GM23248 (cell line): ENCODE measurements at places on chromosomes 16 and 17. TPM values are rescaled to one million over a fixed set of nuclear protein-coding genes. Genes with fewer than 3 reads are reported as not detected.

- DNase-seq, result no peak
Observed at GRCh38 chr17:48760411-48760810, 31.9 kb upstream of the HOXB13 start.

DNA sequence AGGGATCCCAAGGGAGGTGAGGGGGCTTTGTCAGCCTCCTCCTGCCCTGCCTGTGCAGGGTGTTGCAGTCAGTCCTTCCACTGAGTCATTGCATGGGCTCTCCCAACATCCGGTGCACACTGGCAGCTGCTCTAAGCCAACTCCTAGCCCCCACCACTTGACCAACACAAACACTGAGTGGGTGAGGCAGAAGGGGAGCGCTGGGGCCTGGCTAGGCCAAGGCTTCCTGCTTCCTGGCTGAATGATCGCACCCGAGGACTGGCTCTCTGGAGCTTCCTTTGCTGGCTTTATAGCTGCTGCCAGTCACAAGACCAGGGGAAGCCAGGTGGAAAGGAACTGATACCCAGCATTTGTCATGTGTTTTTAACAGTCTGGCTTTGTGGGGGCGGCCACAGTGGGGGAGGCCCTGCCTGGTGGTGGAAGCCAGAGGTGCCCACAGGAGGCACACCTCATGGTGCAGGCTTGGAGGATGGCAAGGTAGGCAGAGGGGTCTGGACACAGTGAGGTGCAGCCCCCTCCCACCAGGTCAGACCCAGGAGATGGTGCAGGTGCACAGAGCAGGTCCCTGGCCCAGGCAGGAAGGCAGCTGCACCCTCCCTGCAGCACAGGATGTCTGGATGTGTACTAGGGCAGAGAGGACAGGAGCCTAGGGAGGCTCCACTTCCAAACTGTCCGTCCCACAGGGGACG lies 6.8 kb downstream of the MPG start:
- DNase-seq, result peak; percentile 98

DNA sequence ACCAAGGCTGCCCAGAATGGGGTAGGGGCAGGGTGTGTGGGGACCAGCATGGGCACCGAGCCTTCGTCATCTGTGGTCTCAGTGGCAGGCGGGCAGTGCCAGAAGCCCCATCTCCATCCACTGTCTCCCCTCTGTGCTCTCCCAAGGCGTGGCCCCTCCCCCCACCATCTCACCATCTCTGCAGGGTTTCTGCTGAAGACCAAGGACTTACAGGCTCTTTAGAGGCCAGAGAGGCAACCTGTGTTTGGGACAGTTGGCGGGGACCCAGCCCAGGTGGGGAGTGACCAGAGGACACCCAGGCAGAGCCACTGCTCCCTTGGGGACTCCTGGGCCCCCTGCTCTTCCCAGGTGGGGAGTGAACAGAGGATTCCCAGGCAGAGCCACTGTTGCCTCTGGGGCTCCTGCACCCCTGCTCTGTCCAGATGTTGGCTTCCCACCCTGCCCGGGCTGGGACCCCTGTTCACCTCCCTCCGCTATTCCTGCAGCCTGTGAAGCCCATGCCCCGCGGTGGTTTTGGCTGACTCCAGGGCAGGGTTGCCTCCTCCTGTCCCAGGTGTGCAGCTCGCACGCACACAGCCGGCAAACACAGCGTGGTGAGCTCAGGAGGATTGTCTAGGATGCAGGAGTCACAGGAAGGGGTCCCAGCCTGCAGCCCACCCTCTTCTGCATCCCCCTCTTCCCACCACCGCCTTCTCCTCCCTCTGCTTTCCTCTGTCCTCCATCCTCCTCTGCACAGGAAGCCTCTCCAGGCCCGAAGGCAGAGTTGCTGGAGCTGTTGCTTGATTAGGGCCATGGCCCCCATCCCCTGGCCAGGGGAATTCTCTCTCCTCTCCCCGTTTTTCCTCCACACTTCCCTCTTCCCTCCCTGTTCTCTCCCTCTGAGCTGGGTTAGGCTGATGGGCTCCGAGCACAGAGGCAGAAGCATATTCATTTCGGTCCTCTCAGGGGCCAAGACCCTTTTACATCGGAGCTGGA lies 45.0 kb downstream of the SLC7A5 start:
- DNase-seq, result no peak

Gene KRT12
- not detected in 2 replicates for total RNA-seq

Gene SPHK1
- 112 and 113 TPM in 2 replicates for total RNA-seq

Gene HERPUD1
- total RNA-seq, result 218 TPM in 2 replicates

DNA sequence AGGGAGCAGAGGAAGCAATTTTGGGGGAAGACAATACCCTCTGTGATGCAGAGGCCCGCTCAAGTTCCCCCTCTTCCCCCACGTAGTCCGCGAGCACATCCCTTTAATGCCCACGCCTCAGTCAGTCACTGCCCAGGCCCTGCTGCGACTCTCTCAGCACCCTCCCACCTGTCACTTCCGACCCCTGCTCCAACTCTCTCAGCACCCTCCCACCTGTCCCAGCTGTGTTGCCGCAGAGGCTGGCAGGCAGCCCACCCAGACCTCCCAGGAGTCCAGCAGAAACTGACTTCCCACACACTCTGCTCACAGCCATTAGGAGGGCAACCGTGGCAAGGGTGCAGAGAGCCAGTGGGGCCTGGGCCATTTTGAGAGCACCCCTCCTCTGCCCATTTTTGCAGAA lies 92.7 kb downstream of the WSCD1 start:
- DNase-seq, result no peak

DNA sequence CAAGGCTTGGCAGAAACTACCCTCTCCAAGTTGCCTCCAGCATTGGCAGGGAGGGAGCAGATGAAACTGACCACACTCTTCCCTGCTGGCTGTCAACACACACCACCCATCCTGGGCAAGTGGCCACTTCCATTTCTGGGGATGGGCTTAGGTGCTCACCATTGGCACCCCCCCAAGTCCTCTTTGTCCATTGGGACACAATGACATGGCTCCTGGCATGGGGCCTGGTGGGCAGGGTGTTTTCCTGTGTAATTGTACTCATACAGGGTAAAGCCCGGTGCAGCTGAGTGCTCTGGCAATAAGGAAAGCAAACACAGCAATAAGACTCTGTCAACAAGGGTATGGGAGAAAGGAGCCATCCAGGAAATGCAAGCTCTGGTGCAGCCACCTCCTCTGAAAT lies 22.6 kb downstream of the SCNN1B start:
- DNase-seq, result no peak

- DNase-seq, result no peak
Observed at GRCh38 chr16:72785886-72786285, 262.0 kb downstream of the ZFHX3 start.
